Kasumi-1 (cell line): ENCODE measurements at places on chromosomes 3 and 15.
A peak's percentile ranks its signal among the peaks of the same experiment; 100 is the strongest.

DNA sequence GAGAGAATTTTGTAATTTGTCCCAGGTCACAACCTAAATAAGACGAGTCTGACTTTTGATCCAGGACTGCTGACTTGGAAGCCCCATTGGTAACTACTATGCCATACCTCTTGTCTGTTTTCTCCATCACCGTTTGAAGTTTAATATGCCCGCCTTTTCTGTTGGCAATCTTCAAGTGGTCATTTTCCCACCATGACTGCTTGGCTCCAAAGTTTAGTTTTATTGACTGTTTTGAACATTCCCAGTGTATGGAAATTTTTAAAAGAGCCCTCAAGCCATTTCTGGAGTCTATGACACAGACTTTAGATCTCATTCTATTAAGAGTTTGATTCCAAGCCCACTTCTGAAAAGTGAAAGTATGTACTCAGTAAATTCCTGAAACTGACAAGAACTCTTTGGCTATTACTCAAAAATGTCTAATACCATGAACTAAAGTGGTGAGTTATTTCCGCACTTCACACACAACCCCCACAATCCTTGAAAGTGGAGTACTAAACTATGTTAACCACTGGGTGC lies 136.7 kb upstream of the ADAMTS9 start:
- no peak for DNase-seq

GRCh38 chr3:166100730-166101129 lies 263.5 kb upstream of the BCHE start:
- DNase-seq = no peak

GRCh38 chr3:13528217-13528867 lies 20.6 kb upstream of the FBLN2 start:
- DNase-seq = peak; percentile 31

DNA sequence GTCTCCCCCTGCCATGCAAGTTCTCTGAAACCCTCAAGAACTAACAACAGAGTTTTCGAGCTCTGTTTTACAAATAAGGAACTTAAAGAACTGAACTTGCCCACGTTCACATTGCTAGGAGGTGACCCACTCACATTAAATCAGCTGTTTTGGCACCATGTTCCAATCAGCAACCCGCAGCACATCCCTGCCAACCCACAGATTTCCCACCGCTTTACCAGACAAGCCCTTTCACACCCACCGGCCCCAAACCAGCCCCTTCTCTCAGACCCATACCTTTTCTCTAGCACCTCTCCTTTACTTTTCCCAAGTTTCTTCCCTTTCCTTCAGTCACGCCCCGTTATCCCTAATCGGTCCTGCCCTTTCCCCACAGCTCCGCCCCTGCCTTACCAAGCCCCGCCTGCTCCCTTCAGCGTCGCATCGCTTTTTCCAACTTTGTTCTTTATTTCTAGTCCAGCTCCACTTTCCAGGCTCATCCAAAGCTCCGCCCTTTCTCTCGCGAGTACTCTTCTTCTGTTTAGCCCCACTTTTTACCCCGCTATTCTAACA lies 804 bp upstream of the BRPF1 start:
- DNase-seq = no peak

DNA sequence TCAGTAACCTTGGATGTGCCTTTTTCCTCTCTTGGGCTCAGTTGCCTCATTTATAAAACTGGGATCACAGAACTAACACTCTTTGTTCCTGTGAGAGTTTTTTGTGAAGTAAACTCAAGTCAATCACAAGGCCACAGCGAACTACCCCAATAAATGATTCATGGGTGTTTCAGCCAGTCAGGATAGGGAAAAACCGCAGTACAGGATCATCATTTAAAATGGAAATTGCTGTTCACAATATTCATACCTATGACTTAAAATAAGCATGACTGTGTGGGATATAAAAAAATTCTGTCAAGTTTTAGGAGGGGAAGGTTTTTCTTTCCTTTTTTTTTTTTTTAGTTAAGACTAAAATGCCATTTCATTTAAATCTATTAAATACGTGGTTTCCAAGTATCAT lies 238.1 kb downstream of the CHST2 start:
- DNase-seq = no peak

DNA sequence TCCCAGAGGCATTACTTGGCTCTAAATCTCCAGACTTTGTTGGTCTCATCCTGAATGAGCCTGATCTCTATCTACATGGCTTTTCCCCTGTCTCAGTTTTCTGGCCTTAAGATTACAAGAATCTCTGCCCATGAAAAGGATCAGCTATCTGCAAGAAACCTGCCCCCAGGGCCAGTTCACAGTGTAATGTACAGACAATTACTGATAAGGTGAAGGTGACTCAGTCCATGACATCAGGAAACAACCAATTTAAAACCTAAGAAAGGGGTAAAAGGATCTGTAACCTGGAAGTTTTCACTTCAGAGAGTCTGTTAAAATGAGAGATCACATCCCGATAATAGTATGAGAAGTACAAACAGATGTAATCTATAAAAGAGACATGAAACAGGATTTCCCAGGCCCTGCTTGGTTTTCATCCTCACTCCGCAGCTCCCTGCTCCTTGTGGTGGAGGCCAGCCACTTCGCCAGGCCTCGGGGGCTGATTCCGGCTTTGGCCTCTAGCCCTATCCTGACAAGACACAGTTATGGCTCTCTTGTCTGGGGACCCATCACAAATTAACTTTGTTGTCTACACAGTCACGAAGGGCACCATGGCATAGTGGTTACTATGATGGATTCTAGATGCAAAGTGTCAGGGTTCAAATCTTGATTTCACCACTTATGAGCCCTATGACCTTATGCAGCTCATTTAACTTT lies 136.9 kb downstream of the THSD4 start:
- DNase-seq = no peak

DNA sequence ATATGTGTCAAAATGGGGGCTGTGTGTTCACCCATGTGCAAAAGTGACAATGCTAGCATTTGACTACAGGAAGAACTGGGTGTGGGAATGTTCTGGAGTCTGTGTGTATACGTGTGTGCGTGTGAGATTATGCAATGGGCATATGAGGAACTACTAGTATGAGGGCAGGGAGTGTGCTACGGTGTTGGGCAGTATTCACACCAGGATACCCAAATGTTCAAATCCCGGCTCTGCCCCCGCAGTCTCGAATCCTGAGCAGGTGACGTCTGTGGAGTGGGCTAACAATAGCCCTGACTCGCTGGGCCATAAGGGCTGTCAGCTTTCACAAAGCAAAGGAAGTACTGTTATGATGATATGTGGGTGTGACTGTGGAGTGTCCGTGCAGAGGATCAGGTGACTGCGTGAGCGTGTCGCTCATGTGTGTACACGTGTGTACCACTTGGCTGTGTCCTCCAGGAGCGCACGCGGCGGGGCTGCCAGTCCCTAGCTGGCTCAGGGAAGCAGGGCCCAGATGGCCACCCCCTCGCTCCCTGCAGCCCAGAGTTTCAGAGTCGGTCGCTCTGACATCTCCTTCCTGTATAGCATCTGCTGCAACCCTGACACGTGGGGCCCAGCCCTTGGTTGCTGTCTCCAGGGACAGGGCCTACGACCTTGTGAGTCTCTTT lies 27.2 kb downstream of the IQSEC1 start:
- peak; percentile 10 for DNase-seq

DNA sequence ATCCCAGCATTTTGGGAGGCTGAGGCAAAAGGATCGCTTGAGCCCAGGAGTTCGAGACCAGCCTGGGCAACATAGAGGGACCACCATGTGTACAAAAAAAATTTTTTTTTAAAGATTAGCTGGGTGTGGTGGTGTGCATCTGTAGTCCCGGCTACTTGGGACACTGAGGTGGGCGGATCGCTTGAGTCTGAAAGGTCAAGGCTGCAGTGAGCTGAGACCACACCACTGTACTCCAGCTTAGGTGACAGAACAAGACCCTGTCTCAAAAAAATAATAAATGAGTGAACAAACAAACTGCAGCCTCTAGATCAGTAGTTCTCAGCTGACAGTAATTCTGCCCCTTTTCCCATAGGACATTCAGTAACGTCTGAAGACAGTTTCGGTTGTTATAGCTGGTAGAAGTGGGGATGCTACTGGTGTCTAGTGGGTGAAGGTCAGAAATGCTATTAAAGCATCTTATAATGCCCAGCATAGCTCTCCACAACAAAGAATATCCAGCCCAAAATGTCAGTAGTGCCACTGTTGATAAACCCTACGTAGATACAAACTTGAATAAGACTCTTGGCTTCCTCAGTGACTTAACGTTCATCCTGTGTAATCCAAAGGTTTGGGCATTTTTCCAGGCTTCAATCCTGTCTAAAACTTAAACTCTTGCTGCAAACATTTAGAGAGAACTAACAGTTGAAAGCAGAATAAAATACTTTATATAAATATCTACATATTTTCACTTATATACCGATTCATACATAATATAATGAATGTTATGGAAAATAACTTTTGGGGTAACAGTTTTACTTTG lies 10.6 kb downstream of the SMC4 start:
- no peak for DNase-seq

DNA sequence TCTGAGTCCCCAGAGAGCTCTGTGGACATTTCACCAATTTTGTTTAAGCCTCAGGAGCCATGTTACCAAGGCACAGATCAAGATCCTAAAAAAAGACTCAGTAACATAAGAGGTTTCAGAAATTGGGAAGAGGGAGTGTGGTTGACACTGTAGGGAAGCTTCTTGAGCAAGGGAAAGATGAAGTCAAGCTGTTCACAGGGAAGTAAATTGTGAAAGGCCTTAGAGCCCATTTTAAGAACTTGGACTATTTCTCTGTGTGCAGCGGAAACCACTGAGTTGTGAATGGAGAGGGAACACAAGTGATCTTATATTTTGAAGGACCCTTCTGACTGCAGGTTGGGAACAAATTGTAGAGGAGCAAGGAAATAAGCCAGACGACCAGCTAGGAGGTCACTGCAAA lies 18.7 kb downstream of the BCL2A1 start:
- DNase-seq = peak; percentile 82

DNA sequence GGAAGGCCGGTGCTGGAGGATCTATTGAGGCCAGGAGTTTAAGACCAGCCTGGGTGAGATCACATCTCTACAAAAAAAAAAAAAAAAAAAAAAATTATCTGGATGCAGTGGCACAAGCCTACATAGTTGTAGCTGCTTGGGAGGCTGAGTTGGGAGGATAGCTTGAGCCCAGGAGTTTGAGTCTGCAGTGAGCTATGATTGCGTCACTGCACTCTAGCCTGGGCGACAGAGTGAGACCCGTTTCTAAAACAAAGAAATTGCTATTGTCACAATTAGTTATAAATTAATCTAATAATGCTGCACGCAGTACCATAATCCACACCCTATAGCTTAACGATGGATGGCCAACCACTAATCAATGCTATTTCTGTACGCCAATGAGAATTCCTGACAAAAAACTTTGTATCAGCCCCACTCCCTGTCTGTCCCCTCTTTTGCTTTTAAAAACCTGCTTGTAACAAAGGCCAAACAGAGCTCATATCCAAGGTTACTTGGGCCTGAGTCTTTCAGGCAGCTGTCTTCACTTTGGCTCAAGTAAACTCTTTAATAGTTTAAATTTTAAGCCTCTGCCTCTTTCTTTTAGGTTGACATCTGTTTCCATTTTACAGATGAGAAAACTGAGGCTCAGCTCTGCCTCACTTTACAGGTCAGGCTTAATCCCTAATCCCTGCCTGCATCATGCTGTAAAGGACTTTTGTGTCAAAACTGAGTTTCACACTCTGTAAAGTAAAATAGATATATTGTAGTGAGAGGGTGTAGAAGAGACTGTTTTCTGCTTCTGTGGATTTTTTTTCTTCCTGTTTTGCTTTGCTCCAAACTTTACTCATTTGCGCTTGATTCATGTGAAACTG lies 10.9 kb downstream of the FLNB start:
- no peak for DNase-seq

DNA sequence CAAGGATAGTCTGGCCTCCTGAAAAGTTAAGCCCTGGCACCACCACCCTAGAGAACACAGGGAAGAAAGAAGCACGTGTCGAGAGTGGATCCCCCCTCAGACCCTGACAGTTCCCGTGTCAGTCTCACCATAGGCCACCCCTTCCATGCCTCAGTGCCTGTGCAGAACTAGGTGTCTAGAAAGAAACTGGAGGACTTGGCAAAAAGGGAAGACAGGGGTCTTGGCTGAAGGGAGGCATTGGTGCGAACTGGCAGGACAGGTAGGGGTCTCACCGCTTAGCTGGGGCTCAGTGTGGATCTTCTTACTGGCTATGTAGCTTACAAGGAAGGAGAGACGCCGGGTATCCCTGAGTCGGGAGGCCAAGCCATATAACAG lies 518 bp downstream of the QARS1 start:
- no peak for DNase-seq

DNA sequence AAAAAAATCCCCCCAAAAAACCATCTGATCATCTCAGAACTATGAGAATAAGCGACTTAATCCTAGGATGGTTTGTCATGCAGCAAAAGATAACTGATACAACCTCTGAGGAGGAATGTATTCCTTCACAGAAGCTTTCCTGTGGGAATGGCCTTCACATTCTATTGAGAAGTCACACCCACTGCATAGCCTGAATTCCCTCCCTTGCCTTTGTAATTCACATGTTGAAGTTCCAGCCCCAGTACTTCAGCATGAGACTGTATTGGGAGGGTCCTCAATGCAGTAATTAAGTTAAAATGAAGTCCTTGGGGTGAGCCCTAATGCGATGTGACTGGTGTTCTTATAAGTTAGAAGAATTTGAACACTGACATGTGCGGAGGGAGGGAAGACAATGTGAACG lies 395.2 kb downstream of the TUSC7 start:
- DNase-seq = no peak

GRCh38 chr3:57986261-57986660 lies 22.0 kb upstream of the FLNB start:
- DNase-seq = no peak
